ENCODE measurements at places on chromosomes 5 and 9. TPM values are rescaled to one million over a fixed set of nuclear protein-coding genes. Genes with fewer than 3 reads are reported as not detected.

ANKRD55 gene
- not detected for total RNA-seq

EGFL7 gene
- total RNA-seq = 443 TPM

THBS4 gene
- total RNA-seq = not detected

PCDHGB4 gene
- total RNA-seq = 3.6 TPM

CRAT gene
- 110 TPM for total RNA-seq

SPINK13 gene
- total RNA-seq = not detected

GADD45G gene
- total RNA-seq = 4.6 TPM

- DNase-seq = peak; percentile 40
Observed at GRCh38 chr5:180116077-180116999, 44.8 kb upstream of the RNF130 start.

- no peak for DNase-seq
Observed at GRCh38 chr9:125391704-125392103, 130.1 kb downstream of the GAPVD1 start.

DNA sequence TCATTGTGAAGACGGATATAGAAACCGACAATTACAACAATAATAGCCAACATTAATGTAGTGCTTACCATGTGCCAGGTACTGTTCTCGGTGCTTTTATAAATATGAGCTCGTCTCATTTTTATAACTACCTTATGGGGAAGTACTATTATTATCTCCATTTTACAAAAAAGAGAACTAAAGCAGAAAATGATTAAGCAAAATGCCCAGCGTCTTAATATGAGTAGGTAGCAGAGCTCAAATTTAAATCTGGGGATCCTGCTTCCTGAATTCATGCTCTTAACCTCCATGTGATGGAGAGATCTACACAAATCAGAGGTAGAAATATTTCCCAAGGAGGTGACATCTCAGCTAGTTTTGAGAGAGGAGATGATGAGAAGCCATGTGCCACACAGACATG, 256.9 kb downstream of the TRIM32 start:
- DNase-seq = no peak

- peak; percentile 78 for DNase-seq
Observed at GRCh38 chr9:129716091-129716490, 36.8 kb downstream of the PTGES start.

GRCh38 chr5:177113566-177114424, 19.8 kb upstream of the NSD1 start:
- DNase-seq = peak; percentile 86

DNA sequence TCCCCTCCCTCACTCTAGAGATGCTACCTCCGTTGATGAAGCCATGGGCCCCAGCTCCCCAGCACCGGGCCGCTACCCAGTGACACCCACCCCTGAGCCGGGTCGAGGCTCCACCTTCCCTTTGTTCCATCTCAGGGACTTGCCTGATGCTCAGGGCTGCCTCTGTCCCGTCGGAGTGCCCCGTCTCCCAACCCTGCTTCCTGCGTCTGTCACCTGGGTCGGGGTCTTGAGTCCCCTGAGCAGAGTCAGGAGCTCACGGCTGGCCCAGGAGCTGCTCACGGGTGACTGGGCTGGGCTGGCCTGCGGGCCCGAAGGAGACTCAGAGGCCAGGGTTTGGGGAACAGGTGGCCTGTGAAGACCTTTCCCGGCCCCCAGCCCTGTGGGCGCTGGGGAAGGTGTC, 85.3 kb downstream of the KCNT1 start:
- no peak for DNase-seq

GRCh38 chr9:114016629-114017423, 61.3 kb downstream of the AMBP start:
- peak; percentile 39 for DNase-seq

DNA sequence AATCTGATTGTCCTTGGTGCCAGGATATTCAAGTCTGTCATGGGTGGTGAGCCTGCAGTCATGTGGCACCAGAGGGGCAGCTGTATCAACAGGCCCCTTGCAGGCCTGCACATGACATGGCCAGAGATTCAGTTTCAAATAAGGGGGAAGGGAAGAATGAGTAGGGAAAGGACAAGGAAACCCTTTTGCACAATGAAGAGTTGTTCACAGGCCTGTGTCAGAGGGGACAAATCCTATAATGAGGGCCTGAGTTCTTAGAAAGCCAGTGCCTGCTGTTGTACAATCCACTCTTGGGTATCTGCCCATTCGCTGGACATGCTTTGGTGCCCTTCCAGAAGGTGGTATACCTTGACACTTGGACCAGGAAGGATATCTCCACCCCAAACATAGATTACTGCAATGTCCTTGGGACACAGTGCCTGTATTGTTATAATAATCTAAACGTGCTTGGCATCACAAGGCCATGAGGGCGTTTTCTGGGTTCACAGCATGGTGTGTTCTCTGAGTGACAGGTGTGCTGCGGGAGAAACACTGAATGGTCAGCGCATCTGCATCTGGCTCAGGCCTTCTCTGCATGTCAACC, 1.9 kb upstream of the TMEM171 start:
- no peak for DNase-seq

DNA sequence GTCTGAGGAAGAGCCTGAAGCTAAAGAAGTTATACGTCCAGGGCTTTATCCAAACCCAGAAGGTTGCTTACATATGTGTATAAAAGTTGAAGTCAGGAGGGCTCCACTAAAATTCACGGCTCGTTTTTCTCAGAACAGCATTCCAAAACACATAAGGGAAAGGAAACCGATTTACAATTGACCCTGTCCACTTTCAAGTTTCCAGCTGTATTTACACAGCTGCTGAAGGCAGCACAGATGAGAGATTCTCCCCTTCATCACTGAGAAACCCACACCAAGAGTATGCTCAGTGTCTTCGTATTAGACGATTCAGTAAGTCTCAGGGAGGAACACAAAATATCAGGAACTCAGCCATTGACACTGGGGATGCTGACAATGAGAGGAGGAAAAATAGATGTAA, 5.9 kb upstream of the NREP start:
- no peak for DNase-seq

- DNase-seq = no peak
Observed at GRCh38 chr9:108996643-108997042, 16.7 kb downstream of the CTNNAL1 start.

DNA sequence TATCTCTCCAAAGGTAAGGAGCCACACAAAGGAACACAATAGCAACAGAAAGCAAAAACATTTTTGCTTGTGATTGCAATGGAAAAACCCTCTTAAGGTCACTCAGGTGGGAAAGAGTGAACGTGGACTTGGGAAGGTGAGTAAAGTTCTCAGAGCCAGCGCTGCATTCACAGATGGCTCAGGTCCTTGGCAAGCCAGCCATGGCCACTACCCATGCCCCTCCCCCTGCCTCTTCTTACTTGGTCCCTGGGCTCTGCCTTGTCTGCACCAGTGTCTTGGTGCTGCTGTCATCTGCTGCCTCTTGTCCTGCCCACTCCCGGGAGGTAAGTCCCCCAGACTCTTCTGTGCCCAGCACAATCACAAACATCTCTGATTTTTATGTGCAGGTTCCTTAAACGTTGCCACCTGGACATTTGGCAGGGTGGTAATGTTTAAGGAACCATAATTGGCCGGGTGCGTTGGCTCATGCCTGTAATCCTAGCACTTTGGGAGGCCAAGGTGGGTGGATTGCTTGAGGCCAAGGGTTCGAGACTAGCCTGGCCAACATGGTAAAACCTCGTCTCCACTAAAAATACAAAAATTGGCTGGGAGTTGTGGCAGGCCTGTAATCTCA, 74.6 kb downstream of the FEM1C start:
- DNase-seq = no peak

DNA sequence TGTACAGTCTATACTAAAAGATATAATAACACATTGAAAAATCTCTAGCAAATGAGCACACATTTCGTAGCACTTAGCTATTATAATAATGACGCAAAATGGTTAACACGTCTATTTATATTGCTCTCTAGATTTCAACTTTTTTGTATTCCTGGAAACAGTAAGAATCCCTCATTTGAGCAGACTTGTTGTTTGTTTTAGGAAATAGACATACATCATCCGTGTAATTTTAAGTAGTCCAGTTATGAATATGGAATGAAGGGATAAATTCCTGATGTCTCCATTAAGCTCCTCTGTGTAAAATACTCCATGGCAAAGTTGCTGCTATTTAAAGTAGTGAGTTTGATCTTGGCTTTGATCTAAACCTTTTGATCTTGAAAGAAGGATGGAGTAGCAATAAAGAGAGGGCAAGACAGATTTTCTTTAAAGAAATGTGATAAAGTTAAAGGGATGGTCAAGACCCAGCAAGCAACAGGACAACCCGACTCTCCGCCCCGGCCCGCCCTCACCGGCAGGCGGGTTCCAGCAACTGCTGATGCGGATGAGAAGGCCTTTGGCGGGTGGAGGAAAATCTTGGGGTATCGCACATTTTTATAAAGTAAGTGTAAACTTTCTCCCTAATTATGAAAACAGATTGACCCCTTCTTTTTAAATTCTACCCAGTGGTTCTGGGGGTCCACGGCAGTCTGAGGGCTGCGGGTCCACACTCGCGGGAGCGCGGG, 277.4 kb downstream of the AOPEP start:
- no peak for DNase-seq

DNA sequence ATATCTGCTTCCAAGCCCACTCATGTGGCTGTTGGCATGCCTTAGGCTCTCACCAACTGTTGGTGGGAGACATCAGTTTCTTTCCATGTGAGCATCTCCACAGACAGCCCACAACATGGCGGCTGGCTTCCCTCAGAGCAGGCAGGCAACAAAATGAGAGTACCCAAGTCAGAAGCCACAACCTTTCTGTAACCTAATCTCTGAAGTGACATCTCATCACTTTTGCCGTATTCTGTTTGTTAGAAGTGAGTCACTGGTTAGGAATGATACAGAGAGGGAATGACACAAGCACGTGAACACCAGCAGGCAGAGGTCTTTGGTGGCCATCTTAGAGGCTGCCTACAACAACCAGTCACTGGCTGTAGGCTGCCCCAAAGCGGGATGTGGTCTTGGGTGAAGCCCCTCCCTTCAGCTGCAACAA, 88.6 kb upstream of the RASGRF2 start:
- no peak for DNase-seq

DNA sequence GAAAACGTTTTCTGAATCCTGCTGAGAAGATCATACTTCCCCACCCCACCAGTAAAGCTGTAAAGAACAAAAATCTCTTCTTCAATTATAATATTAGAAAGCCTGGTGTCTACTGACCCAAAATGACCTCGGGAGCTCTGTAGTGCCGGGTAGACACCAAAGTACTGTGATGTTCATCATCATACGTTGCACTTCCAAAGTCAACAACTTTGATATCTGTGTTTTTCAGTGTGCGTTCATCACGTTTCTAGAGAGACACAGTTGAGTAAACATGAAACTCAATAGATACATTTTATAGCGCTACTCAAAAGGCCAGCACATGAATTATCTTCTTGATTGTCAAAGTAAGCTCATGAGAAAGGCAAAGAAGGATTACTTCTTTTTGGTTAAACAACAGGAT, 14.6 kb downstream of the CLK4 start:
- no peak for DNase-seq

DNA sequence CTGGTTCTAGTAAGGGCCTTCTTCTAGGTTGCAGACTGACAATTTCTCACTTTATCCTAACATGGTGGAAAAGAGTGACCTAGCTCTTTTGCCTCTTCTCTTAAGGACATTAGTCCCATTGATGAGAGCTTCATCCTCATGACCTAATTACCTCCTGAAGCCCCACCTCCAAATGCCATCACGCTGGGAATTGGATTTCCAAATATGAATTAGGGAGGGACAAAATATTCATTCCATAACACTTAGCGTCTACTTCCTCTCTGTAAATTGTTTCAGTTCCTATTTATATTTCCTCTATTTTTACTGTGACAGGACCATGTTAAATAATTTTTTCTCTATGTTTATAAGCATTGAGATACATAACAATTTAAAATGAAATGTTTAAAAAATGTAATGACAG, 408.8 kb downstream of the CDH10 start:
- DNase-seq = no peak

DNA sequence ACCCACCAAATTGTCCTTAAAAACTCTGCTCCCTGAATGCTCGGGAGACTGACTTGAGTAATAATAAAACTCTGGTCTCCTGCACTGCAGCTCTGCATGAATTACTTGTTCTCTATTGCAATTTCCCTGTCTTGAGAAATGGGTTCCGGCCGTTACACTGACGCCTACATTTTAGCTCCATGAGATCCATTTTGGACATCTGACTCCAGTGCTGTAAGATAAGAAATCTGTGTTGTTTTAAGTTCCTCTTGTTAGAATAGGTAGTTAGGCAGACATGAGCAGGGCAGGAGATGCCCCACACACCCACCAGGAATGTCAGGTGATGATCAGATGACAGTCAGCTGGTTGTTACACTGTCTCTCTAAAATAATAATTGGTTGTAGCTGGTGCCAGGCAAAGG, 125.8 kb upstream of the SHB start:
- no peak for DNase-seq

DNA sequence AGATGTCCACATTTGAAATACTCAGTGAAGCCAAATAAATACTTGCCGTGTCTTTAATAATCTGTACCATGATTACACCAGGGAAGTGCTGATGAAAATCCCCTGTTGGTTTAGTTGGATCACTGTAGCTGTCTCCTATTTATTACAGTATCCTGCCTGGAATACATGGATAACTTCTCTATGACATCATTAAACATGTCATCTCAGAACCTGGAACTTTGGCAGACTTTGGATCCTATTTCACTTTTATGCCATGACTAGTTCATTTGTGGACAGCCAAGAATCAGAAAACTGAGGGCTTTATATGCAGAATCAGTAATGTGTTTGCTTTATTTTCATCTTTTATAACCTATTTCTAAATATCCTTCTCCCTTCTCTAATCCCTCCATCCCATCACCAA, at the start of gene TXNDC8:
TXNDC8 (minus strand) TSS at position 137 of the 400 bp plus-strand sequence.
- DNase-seq = no peak

GRCh38 chr9:127121628-127122175, 733 bp downstream of the ANGPTL2 start:
- DNase-seq = no peak

GRCh38 chr5:146828385-146828784, 50.2 kb downstream of the PPP2R2B start:
- DNase-seq = no peak

DNA sequence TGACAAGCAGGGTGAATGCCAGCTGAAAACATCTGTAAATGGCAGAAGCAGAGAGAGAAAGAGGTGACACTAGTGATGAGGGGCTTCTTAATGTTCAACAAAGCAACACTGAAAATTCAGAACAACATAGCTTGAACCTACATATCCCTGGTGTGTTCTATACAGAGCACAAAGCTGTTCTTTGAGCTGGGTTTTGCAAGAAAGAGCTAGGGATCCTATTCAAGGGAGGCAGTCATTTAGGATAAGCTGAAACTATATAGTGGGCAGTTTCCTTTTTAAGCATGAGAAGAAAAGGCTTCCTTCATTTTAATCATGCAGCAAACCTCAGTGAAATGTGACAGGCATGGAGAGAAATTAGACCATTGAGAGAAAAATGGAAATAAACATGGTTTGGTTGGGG, 45.6 kb upstream of the RAI14 start:
- no peak for DNase-seq

DNA sequence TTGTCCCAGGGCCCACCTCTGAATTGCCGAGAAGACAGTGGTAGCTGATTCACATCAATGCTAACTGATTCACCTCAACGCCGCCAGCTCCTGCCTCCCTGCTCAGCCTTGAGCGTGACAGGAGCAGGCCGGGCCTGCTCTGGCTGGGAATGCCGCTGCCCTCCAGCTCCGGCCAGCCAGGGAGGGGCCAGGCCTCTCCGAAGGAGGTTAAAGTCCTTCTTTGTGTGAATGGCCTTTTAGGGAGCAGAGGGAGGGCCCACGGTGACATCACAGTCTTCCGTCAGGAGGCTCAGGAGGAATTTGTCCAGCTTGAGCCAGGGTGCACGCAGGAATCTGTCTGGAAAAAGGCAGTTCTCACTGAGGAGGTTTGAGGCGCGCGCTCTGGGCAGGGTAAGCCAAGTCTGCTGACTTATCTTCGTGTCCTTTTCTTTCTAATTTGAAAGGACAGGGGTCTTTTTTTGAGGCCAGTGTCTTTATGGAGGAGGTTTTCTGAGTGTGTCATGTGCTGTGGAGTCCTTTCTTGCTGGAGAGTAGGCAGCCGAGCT, 82.7 kb downstream of the C9orf152 start:
- DNase-seq = peak; percentile 76

Data from ascending aorta (tissue), 2 donors.